Stimulated activated CD4-positive, alpha-beta T cell treated with anti-CD3 and anti-CD28 coated beads, Interleukin-12 subunit alpha, Interleukin-12 subunit beta, amount 100 ng/mL, for 24 hours (primary cell): ENCODE measurements at places on chromosomes 12 and 14.

- no peak for DNase-seq
These were observed 121.7 kb downstream of the CRACR2A start for GRCh38 chr12:3631272-3631637.

- DNase-seq: no peak
These were observed 404.6 kb downstream of the MED13L start for GRCh38 chr12:115872919-115873357.

DNA sequence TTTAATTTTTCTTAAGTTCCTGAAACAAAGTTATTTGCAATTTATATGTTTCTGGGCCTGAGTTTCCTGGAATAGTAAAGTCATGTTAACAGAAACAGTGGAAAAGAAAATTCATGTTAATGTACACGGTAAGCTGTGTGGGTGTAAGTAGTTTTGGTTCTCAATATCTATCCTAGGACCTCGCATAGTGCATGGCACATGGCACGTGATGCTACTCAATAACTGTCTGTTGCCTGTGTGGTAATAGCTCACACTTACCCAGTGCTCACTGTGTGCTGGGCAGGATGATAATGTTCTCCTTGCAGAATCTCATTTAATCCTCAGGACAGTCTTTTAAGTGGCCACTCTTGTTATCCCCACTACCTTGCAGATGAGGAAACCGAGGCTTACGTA lies 100.7 kb downstream of the DUSP16 start:
- DNase-seq: no peak

DNA sequence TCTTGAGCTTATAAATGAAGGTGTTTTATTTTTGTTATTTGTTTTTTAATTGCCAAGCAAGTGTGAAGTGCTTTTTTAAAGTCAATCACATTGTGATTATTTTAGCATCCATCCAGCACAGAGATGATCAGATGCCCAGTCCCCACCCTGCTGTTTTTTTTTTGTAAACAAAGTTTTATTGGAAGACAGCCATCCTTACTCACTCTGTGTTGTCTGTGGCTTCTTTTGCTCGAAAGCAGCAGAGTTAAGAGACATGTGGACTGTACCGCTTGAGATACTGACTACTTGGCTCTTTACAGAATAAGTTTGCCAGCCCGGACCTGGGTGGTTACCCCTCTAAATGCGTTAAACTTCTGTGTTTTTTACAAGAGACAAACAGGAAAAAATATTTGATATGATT lies 30.9 kb upstream of the AMN start:
- no peak for DNase-seq

GRCh38 chr12:121535150-121536053 lies 45.4 kb downstream of the KDM2B start:
- DNase-seq: no peak

DNA sequence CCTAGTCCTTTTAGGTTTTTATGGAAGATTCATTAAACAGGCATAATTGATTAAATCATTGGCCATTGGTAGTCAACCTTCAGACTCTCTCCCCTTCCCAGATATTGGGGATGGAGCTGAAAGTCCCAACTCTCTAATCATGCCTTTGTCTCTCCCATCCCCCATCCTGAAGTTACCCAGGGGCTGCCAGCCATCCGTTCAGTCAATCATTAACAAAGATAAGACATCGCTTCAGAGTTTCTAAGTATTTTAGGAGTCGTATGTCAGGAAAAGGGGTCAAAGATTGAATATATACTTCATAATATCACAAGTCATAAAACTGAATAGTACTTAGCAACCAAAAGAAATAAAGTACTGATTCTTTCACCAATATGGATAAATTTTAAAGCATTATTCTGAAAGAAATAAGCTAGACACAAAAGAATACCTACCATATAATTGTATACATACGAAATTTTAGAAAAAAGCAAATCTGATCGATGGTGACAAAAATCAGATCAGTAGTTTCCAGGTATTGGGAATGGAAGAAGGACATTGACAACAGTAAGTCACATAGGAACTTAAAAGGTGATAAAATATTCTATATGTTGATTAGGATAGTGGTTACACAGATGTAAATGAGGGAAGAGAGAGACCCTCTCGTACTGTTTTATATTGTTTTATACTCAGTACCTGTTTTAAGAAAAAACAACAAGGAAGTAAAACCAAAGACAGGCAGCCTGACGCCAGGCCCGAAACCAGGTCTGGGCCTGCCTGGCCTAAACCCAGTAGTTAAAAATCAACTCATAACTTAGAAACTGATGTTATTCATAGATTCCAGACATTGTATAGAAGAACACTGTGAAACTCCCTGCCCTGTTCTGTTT lies 414.4 kb downstream of the DAD1 start:
- DNase-seq: no peak

DNA sequence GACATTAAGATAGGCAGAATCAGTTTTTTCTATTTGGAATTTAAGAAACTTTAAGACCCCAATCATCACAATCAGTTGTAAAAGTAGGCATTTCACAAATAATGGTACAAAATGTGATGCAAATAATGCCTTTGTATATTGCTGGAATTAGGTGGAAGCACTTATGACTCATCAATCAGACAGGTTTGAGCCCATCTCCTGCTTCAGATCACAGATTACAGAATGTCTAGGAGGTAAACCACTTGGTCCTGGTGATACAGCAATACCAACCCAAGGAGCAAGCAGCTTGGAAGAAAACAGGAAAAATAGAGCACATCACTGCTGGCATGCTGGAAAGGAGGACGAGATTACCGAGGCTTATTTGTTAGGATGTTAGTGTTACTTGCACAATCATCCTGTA lies 57.6 kb downstream of the C12orf56 start:
- DNase-seq: no peak

DNA sequence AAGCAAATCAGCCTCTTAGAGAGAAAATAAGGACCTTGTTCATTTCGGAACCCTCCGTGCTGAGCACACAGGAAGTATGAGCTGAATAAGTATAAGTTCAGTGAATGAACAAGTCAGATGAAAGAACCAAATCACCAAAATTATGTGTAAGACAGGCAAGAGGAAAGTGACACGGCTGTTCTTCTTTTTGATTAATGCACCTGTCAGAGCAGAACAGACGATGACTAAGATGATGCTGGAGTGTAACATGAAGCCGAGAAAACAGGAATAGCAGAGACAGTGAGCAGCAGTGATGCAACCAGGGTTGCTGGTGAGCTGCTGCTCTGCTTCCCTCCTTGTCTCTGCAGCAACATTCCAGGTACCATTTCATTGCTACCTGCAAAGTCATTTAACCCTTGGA lies 861.1 kb downstream of the GALC start:
- DNase-seq: no peak

- no peak for DNase-seq
These were observed 8.5 kb downstream of the LHX5 start for GRCh38 chr12:113462998-113463745.

DNA sequence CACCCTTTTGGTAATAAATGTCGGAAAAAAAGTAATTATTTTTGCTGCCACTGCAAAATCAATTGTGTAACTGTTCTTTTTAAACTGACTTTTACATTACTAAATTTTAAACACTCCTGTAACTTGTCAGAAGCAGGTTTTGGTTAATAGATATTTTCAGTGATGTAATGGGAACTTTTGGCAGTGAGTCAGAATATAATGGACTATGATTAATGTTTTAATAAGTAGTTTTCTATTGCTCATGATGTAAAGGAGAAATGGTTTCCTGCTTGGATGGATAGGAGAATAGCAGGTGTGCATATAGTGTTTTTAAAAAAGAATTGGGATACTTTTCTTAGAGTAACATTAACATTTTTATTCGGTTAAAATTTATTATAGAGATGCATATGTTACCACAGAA lies 58.8 kb downstream of the TRMT5 start:
- DNase-seq: no peak

GRCh38 chr14:73402579-73402978 lies 55.8 kb downstream of the NUMB start:
- DNase-seq: no peak
